Stimulated activated CD8-positive, alpha-beta memory T cell treated with anti-CD3 and anti-CD28 coated beads, Interleukin-4, amount 100 ng/mL, for 1 hour (primary cell): ENCODE measurements at places on chromosomes 12 and 14.

DNA sequence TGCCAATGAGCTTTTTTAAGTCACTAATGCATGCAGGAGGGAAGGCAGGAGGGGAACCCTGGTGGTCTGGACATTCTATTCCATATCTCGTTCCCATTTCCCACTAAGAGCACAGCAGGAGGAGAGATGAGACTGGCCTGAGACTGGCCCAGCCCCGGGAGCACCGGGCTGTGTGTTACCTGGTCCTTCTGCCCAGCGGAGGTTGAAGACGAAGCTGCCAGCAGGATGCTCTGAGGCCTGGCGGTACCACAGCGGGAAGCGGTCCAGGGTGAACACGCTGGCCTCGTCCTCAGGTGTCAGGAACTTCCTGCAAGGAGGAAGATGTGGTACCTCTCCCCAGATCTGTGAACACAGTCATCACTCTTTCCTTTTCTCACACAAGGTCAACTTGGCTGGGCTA, 23.9 kb downstream of the LRTM2 start:
- DNase-seq, result no peak

DNA sequence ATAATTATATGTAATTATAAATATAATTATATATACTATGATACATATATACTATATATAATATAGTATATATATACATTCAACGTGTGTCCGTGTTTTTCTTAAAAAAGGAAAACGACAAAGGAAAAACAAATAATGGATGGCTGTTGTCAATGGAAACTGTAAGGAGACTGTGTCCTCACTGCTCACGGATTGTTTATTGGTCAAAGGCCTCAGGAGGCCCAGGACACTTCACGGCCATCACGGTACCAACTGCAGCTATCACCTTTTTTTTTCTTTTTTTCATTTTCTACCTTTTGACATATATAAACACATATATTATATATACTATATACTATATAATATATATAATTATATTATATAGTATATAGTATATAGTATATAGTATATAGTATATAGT, 113.4 kb downstream of the SPTSSA start:
- no peak for DNase-seq

GRCh38 chr12:63301311-63301710, 150.3 kb upstream of the AVPR1A start:
- DNase-seq, result no peak

GRCh38 chr14:30621354-30621939, 672 bp upstream of the SCFD1 start:
- DNase-seq, result no peak

- DNase-seq, result no peak
Measured at GRCh38 chr14:29442696-29443095, 485.0 kb downstream of the PRKD1 start.

GRCh38 chr14:50947446-50947845, 3.2 kb upstream of the PYGL start:
- DNase-seq, result no peak

- no peak for DNase-seq
Measured at GRCh38 chr14:63512861-63513260, 30.3 kb downstream of the PPP2R5E start.

DNA sequence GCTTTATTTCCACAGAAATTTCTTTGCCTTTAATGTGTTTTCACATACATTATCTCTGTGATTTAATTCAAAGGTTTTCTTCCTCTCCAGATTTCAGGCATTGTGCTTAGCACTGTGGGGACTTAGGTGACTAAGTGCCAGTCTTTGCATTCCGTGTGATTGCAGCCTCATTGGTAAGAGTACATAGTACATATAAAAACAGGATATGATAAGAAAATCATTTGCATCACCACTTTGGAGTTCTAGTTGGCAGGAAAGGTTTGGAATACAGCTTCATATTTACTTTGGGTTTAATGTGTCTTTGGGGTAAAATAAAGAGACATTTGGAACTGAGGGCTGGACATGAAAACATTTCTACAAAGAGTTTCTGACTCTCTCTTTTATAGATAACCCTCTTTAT, 37.8 kb upstream of the C12orf75 start:
- DNase-seq, result no peak

GRCh38 chr14:99395909-99396530, 84.6 kb downstream of the SETD3 start:
- DNase-seq, result no peak

DNA sequence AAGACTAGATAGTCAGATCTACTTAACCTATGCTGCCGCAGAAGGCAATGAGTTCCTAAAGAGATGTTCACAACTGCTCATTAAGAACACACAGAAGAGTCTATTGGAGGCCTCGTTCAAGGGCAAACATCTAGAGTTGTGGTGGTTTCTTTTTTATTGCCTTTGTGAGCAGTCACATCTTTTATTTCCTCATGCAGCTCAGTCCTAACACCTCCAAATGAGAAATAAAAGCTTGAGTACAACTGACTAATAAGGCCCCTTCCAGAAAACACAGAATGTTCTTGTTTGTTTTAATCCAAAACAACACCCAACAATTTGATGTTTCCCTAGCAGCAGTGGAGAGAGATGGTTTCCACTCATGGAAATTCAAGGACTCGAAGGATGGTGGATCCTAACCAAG, 123.5 kb upstream of the NOS1 start:
- no peak for DNase-seq

DNA sequence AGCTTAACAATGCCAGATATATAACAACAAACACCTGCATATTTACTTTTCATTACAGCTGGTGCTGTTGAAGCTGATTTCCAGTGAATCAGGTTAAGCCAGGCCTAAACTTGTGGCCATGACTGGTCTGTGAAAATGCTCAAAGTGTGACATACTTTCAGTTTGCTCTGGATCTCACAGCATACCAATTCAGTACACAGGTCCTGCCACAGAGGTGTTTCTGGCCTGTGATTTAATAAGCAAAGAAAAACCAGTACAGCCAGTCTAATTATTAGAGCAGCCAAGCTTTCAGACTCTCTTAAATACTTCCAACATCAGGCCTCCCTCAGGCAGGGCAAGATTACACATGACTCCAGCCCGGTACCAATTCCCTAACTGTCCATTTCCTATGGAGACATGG, 27.4 kb upstream of the TMCC3 start:
- no peak for DNase-seq

DNA sequence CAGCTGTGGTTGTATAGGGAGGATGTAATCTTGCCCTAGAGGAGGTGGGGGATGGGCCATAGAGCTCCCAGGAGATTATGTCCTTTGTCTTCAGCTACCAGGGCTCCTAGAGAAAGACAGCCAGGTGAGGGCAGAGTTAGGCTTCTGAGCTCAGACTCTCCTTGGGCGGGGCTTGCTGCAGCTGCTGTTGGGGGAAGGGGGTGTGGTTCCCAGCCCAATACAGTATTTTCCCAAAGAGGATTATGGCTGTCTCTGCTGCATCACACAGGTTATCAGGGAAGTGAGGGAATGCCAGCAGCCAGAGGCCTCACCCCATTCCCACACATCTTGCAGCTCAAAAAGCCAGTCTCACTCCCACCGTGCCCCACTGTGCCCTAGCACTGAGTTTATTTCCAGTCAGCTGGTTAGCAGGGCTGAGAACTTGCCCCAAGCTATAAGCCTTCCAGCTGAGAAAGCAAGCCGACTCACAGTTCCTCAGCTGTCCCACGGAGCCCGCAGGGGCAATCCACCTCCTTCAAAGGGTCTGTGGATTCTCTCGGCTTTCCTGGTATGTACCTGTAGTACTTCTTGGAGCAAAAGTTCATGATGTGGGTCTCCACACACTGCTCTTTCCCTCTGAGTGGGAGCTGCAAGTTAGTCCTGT, 217.3 kb upstream of the CPNE8 start:
- no peak for DNase-seq

DNA sequence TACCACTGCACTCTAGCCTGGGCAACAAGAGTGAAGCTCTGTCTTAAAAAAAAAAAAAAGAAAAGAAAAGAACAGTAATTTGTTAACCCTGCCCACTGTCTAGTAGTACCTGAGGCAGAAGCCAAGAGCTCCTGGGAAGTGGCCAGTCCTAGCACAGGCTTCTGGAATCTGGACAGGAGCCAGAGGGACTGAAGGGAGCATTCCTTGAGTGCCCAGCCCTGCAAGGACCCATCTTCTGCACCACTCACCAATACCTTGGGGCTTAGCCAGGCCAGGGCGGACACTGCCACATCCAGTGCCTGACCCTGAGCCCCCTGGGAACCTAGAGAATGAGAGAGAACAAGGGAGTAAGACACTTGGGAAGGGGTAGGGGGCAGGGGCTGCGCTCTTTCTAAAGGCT, 33.7 kb downstream of the PARP2 start:
- no peak for DNase-seq

DNA sequence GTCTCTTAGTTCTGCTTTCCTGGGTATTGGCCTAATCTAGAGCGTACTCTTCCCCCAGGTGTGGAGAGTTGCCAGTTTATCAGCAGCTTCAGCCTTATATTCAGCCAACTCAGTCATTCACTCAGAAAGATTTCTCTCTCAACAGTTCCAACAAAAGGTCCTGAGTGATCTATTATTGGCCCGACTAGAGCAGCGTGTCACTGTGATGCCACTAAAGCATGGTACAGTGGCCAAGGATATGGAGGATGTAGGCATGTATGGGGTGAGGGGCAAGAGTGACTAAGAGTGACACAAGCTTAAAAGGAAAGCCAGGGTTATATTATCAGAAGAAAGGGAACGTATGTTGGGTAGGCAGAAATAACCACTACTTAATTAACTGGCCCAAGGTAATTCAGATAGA, 4.8 kb downstream of the NOPCHAP1 start:
- no peak for DNase-seq

GRCh38 chr14:25351269-25351668, 301.3 kb upstream of the STXBP6 start:
- no peak for DNase-seq

- DNase-seq, result no peak
Measured at GRCh38 chr12:108930155-108930554, 50.3 kb downstream of the DAO start.

- DNase-seq, result no peak
Measured at GRCh38 chr12:93100610-93101009, 171.5 kb upstream of the EEA1 start.

GRCh38 chr12:5461966-5462365, 30.1 kb downstream of the NTF3 start:
- no peak for DNase-seq

- DNase-seq, result no peak
Measured at GRCh38 chr14:62711351-62712023, 333.8 kb downstream of the KCNH5 start.

- no peak for DNase-seq
Measured at GRCh38 chr12:95723693-95724384, 66.7 kb downstream of the NTN4 start.

GRCh38 chr14:74816124-74816523, 53.0 kb downstream of the YLPM1 start:
- no peak for DNase-seq

GRCh38 chr12:4825011-4825858, 84.5 kb upstream of the KCNA1 start:
- DNase-seq, result no peak

DNA sequence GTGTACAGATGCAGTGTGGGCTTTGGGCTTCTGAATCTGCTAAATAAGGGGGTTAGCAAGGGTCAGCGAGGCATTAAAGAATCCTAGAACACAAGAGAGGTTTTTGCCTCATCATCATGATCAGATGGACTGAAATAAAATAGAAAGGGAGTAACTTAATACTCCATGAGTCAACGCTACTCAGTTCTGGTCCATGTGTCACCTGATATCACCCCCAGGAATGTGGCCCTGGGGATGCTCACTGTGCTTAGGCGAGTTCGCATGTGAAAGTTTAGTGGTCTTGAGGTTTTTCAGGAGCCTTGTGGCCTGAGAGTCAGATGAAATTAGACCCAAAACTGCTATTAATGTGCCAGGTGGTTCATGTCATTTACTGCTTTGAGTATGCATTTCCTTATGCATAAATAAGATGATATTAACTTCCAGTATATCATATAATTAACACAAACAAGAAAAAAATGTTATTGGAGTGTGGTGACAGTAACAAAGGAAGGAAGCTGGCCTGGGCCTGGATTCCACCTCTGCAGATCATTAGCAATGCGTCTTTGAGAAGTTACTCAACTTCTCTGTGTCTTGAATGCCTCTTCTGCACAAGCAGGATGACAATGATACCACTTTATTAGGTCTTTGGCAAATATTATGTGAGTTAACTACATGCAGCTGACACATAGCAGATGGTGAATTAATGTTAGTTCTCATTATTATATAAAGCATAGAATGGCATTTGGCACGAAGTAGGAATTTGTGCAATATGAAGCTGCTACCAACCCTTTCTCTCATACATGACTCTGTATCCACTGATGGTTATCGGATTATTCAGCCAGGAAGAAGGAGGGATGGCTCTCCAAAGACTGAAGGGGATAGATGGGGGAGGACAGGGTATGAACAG, 1272.6 kb downstream of the AACS start:
- no peak for DNase-seq

DNA sequence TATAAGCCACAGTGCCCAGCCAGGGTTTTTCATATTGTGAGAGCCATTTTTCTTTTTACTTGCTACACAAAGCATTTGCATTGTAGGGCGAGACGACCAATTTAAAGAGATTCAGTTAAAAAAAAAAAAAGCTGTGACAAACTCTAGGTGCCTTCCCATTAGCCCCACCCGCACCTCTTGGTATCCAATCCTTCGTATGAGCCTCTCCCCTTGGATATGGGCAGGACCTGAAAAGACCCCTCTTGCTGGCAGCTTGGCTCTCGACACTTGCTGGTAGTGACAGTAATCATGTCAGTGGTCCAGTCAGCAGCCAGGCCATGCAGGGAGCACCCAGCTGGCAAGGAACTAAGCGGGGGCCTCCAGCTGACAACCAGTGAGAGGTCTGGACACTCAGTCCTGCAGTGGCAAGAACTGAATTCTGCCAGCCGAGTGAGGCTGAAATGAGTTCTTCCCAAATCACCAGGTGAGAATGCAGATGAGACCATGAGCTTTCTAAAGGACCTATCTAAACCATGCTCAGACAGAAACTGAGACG, 46.5 kb downstream of the SINHCAF start:
- no peak for DNase-seq

DNA sequence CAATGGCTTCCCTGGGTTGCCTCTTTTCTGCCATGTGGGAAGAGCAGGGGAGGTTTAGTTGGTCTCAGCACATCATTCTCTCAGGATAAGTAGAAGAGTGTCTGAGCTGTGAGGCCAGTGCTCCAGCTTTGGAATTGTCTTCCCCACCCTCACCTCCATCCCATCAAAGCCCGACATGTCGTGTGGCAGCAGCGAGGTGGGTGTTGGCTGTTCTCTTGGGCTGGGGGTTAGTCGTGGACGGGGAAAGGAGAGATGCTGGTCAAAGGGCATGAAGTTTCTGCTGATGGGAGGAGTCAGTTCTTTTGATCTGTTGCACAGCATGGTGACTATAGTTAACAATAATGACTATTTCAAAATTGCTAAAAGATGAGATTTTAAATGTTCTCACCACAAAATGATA, 404.2 kb downstream of the TMEM121 start:
- no peak for DNase-seq

DNA sequence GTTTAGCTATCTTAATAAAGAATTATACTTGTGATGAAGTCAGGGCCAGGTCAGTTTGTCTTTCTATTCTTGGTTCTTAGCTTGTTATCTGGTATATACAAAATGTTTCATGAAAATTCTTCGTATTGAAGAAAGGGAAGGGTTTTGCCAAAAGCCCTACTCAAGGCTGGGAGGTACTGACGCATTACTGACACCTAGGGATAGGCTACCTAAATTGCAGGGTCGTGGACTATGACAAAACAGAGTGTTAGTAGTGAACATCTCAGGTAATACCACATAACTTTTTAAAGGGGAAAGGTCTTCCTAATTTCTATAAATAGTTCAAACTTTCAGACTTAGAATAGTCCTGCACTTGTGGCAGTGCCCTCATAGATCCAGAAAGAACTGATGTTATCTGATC, 246.3 kb downstream of the RGS6 start:
- DNase-seq, result no peak
